Dorsolateral prefrontal cortex (tissue), 122 donors: ENCODE measurements at places on chromosomes 2 and 18.
A peak's percentile ranks its signal among the peaks of the same experiment; 100 is the strongest.

DNA sequence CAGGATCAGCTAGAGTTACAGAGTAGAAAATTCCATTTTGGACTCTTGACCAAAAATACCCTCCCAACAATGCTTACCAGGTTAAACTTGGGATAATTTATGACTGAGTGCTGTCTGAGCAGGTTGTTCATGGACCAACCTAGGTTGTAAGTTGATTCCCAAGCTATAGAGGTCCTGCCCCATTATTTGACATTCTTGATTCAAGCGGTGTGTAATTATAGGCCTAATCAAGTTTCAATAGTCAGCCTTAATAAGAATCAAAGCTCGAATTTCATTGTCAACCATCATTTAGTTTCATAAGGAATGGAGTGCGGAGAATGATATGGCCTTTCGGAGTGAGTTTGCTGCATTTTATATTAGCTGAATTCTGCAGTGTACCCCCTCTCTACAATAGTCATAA lies 152.8 kb upstream of the FIGN start:
- no peak for DNase-seq

- DNase-seq = no peak
Observed at GRCh38 chr2:61707984-61708852, 145.6 kb downstream of the FAM161A start.

DNA sequence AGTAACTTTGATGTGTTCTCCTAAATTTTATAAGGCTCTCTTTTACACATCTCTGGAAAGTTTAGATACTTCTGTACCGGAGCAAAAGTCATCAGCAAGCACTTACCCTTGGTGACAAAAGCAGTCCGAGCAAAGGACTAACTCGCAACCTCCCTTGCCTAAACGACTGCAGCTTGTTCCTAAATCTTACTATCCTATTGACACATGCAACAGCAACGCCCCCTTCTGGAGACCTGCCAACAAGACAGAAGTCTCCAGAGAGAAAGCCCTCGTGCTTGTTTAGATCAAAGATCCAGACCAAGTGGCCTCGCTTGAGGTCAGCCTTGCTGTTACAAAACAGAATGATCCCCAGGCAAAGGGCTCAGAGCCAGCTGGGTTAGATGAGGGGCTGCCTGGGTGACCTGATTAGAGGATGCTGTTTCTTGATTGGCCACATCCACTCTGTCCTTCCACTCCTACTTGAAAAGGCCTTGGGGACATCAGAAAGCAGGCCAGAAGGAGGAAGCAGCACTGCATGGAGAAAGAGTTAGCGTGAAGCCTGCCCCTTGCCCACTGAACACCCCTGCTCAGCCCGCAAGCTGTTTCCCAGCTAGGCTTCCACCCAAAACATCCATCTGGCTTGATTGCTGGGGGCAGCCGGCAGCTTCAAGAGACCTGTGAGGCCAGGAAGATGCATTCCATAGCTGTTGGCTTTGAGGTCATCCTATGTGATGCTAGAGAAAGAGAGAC lies 94.3 kb downstream of the HNRNPLL start:
- DNase-seq = peak; percentile 61

GRCh38 chr18:43279015-43279744 lies 1.9 kb upstream of the SYT4 start:
- no peak for DNase-seq

- DNase-seq = no peak
Observed at GRCh38 chr2:157443090-157443489, 799 bp downstream of the CYTIP start.

DNA sequence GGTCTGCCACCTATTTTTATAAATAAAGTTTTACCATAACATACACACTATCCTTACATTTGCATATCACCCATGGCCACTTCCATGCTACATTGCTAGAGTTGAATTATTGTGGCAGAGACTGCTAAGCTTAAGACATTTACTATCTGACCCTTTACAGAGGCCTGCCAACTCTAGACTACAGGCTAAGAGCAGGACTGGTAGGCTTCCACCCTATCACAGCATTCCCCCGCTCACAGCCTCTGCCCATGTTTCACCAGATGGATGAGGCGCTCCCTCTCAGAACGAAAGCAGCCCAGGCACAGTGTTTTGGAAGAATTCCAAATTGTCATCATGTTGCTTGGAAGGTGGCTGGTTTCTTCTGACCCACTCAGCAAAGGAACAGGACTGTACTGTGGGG lies 91.7 kb upstream of the SLC35G4 start:
- DNase-seq = no peak

- DNase-seq = no peak
Observed at GRCh38 chr2:240023792-240024191, 1.4 kb downstream of the NDUFA10 start.

DNA sequence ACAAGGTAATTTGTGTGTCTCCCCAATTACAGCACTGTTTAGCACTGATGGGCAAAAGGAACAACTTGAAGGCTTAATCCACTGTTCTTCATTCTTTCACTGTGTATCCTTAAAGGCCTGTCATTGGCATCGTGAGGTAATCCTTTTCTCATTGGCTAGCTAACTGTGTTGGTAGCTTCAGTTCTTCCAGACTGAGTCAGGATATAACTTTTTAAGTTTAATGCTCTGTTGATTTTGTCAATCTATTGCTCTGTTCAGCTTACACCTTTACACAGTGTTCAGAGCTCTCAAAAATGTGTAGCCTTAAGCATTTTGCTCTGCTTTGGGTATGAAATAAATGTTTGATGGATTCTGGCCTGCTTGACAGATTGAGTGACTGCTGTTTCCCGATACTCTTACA lies 148.2 kb downstream of the KIAA1328 start:
- no peak for DNase-seq

- DNase-seq = no peak
Observed at GRCh38 chr2:100412881-100413321, 4.6 kb downstream of the CHST10 start.

- DNase-seq = peak; percentile 70
Observed at GRCh38 chr2:176553685-176554100, 284.5 kb downstream of the MTX2 start.

DNA sequence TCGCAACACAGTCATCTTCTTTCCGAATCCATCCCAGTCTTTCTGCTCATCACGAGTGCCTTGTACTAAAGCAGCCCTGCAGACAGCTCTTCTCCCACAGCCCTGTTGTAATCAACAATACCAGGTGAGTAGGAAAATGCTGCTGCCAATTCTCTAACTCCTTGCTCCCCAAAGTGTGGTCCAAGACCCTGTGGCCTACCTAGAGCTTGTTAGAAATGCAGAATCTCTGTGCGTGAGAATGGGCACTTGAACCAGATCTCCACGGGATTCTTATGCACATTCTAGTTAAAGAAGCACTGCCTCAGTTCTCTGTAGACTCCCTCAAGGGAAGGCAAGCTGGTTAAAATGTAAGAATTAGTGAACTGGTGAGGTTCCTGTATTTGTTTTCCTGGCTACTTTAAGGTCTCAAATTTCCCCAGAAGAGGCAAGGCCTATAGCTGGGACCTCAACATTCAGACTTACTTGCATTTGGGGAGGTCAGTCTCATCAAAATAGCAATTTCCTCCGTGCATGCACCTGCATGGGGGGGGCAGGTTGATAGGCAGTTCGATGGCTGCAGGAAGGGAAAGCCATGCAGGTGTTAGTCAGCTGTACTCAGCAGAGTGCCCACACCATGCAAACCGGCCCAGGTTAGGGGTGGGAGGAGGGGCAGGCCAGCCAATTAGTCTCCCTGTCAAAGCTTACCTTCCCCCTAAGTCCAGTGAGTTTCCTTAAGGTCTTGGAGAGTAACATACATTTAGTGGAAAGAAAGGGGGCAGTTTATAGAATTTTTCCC lies 70.8 kb downstream of the DHRS9 start:
- no peak for DNase-seq

DNA sequence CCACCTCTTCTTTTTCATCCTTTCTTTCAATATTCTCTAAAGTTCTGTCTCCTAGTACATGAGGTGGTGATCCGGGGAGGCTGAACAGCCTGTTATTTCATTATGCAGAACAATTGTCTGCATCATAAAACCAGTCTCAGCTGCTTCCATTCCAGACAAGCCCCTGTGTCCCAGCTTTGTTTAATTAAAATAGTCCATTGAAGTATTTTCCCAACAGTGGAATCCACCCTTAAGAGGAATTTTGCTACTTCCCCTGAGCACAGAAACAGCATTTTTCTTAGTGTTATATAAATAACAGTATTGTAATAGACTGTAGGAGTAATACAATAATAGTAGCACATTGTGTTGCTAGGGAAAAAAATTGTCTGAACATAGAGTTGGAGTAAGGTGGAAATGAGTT lies 395.4 kb upstream of the TCF4 start:
- DNase-seq = no peak

GRCh38 chr2:68272246-68272994 lies 20.1 kb upstream of the PPP3R1 start:
- no peak for DNase-seq

DNA sequence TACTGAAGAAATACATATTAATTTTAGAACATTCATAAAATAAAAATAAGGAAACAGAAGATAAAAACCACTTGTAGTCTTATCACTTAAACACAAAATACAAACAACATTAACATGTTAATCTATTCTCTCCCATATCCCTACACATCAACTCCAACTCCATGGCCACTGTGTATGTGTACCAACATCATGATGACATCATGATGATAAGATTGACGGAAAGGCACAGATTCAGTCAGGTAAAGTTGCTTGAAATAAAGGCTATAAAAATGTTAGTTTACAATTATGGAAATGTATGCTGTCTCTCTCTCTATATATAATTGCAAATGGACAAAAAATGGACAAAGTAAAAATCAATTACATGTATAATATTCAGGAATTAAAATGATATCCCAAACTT lies 388.5 kb upstream of the UBE2E3 start:
- DNase-seq = no peak

DNA sequence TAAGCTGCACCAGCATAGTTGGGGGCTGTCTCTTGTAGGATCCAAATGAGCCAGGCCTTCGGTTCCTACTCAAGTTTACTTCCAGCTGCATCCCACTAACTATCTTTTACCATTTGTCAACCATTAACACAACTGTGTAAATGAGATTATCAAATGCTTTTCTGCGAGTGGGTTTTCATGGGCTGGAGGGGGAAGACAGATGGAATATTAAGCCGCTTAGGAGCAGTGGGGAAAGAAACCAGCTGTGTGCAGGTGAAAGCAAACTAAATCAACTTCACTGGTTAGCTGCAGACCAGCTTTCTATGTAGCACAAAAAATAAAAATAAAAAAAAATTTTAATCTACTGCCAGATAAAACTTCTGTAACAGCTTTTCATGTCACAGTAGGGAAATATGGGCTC lies 307.3 kb upstream of the FBXO11 start:
- DNase-seq = no peak

DNA sequence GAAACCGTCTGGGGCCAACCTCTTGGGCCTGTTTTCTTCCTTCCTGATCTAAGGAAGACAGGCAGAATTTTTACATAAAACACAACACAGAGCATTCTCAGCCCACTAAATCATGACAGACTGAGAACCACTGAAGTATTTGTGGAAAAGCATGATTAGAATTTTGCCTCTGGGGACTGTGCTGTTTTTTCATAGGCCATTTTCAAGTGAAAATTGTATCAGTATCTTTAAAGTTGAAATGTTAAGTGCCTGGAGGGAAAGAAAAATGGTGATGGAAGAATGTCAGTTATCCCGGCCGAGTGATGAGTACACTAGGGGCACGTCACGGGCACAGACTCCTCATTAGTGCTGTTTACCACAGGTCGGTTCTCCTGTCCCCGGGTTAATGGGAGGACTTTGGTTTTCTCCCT lies 36.9 kb downstream of the EHD3 start:
- no peak for DNase-seq

DNA sequence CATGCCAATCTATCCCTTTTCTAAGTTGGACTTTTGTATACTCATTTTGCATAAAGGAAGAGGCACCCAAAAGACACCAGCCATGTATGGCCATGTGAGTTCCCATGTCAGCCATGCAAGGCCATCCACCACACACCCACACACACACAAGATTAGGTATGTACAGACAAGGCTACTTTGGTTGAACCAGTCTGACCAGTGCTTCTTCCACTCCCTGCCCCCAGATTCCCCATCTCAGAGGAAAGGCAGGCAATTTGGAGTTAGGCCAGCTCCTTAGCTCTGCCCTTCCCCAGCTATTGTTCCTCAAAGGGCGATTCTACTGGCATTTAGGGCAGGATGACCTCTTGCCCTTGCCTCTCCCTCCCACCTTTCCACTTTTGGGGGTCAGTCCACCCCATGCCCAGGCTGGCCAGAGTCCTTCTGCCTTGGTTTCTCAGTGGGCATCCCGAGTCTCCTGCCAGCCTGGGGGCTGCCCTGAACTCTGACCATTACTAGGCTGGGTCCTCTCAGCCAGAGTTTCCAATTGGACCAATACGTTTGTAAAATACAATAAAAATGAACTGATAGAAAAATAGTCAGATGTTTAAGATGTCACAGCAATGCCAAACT lies 101.1 kb downstream of the ZBTB7C start:
- no peak for DNase-seq

DNA sequence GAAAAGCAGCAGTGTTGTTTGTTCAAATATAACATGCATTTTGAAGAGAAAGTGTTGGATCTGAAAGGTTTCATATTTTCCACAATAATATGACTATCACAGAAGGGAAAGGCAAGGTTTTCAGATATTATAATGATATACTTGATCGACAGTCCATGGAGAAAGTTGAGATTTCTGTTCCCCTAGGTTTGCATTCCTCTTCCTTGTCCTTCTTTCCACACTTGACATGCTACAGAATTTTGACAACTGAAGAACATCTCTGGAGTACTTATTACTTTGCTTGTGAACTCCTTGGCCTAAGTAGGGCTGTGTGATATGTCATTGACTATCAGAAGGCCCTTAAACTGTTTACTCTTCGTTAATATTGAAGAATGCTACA lies 46.5 kb downstream of the TMEFF2 start:
- DNase-seq = no peak

- DNase-seq = no peak
Observed at GRCh38 chr18:10113121-10114022, 199.6 kb downstream of the VAPA start.

GRCh38 chr2:20584045-20584398 lies 66.9 kb downstream of the HS1BP3 start:
- DNase-seq = no peak

DNA sequence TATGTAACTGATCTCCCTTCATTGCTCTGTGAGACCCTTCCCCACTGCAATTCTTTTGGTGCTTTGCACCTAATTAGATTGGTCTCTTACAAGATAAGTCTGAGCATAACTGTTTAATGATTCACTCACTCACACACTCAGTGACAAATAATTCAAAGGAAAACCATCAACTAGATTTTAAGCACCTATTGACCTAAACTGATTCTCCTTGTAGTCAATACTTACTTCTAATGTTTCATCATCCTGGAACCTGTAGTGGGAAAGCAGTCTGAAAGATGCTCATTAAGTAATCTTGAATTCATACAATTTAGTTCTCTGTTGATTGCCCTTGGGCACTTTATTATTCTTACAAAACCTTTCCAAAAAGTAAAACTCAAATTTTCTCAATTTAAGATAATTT lies 74.3 kb upstream of the COL5A2 start:
- no peak for DNase-seq

DNA sequence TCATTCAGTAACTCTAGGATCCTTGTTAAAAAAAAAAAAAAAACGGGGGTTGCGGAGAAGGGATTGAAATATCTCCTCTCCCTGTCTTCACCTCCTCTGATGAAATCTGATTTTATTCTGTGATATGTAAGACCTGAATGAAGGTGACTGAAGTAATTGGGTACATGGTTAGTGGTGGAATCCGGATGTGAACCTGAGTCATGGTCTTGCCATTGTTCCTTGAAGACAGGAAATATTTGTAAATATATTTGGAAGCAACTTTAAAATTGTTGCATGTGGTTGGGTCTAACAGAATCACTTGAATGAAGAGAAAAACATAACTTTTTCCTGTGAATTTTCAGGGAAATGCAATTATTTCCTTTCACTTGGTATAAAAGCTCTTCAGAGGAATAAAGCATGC lies 3.0 kb upstream of the IL1A start:
- DNase-seq = no peak

GRCh38 chr2:8657423-8658062 lies 24.3 kb upstream of the ID2 start:
- no peak for DNase-seq
